ENCODE measurements at places on chromosomes 13 and 19.

DNA sequence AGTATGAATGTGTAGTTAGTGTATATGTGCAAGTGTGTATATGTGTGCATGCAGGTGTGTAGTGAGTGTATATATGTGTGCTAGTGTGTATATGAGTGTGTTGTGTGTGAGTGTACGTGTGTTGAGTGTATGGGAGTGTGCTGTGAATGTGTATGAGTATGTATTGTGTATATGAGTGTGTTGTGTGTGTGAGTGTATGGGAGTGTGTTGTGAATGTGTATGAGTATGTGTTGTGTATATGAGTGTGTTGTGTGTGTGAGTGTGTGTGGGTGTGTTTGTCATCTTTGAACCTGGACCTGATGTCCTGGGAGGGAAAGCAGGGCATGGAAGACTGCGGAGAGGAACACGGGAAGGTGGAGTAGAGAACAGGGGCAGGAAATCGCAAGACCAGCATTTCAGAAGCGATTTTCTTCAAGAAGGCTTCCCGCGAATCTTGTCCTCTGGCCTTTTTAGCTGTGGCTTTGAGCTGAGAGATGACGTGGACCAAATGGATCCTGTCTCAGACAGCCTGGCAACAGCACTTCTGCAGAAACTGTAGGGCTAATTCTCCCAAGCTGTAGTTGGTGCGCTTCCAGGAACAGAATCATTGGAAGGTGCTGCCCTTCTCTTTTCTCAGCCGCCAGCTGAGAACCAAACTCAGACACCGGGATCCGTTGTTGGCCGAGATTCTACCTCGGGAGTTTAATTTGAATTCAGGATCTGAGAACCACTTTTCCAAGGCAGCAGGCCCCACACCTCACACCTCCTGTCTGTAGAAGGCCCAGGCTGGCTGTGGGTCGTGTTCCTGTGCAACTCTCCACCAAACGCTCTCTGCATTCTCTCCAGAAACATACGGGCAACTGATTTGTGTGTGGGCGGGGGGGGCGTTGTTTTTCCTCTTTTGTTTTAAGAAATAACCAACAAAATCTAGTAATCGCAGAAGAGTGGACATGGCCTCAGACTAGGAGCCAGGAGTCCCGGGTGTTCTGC is 94.7 kb upstream of the RAP2A start:
- no peak for DNase-seq

DNA sequence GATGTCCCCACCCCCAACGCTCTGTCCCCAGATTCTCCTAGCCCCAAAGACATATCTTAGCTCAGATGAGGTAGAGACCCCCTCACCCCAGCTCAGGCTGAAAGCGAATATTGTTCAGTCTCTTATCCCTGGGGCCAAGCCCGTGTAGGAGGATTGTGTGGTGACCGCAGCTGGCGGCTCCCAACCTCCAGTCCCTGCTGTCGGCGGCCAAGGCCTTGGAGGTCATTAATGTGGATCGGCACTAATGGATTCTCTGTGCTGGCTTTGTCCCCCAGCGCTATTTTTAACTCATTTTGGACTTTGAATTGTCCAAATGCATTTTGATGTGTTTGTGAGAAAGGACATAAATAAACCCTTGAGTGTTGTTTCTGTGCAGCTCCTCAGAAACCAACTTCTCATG is 124.2 kb downstream of the UQCRFS1 start:
- DNase-seq, result no peak

- DNase-seq, result no peak
Observed at GRCh38 chr19:4391701-4392483, 8.5 kb downstream of the SH3GL1 start.

GRCh38 chr19:18017275-18018083 is 9.5 kb downstream of the ARRDC2 start:
- DNase-seq, result no peak

DNA sequence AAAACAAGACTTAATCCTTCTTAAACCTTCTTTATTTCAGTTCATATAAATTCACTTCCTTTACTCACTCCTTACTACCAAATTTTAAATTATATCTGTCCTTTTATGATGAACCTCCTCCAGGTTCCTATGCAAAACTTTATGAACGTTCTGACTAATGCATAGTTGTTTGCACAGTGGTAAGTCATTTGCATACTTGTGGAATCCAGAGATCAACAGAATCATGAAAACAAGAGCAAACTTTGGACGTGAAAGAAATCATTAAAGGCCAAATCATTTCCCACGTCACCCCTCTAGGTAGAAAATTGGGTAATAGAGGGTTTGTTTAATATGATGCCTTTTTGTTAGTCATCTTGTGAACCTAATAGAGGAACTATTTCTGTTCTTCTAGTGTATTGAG is 32.3 kb upstream of the MYCBP2 start:
- DNase-seq, result no peak

DNA sequence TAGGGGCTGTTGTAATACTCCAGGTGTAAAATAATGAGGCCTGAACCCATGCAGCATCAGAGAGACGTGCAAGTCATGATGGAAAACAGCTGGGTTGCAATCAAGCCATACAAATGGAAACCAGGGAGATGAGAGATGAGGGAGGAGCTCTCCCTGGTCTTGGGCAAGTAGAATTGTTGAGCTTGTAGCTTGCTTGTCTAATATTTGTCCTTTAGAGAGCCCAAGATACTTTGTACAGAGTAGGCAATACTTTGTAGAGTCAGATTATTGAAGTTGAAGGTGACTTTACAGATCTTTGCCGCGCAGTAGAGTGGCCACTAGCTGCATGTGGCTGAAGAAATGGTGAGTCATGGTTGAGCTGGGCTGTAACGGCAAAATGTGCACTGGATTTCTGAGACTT is 8.3 kb downstream of the ATP8A2 start:
- DNase-seq, result no peak

Measured in stimulated activated CD4-positive, alpha-beta T cell treated with anti-CD3 and anti-CD28 coated beads, Interleukin-15, amount 100 ng/mL, for 24 hours (primary cell).